Tracheal epithelial cell (primary cell): ENCODE measurements at places on chromosomes 7 and 10. TPM values are rescaled to one million over a fixed set of nuclear protein-coding genes. Genes with fewer than 3 reads are reported as not detected.

SLC16A12 gene
- under 0.01 and 3.6 TPM in 2 replicates for total RNA-seq

GHRHR gene
- not detected in 2 replicates for total RNA-seq

OR9A2 gene
- total RNA-seq = not detected in 2 replicates

LRRC61 gene
- 10.4 and 10.6 TPM in 2 replicates for total RNA-seq

DDC gene
- not detected in 2 replicates for total RNA-seq

APBB1IP gene
- total RNA-seq = 1.4 TPM in 1 of 2 replicates, not detected in the other

NAT16 gene
- not detected in 2 replicates for total RNA-seq

MYO1G gene
- total RNA-seq = under 0.01 and 0.43 TPM in 2 replicates

EPHB6 gene
- under 0.01 and 0.72 TPM in 2 replicates for total RNA-seq

ELMO1 gene
- total RNA-seq = 1.4 TPM in 1 of 2 replicates, not detected in the other

BMPER gene
- under 0.01 and 0.48 TPM in 2 replicates for total RNA-seq

HOXA10 gene
- total RNA-seq = under 0.01 and 2.2 TPM in 2 replicates

AGR3 gene
- total RNA-seq = not detected in 2 replicates

GARIN1A gene
- total RNA-seq = 0.24 TPM in 1 of 2 replicates, not detected in the other

GATAD1 gene
- total RNA-seq = 15.9 and 21.1 TPM in 2 replicates

ANKRD61 gene
- 0.21 and 0.48 TPM in 2 replicates for total RNA-seq

KLF14 gene
- not detected in 2 replicates for total RNA-seq

SEMA3E gene
- total RNA-seq = under 0.01 and 0.96 TPM in 2 replicates

TET1 gene
- 0.21 and 0.24 TPM in 2 replicates for total RNA-seq

SHTN1 gene
- 2.3 and 4.3 TPM in 2 replicates for total RNA-seq

COMTD1 gene
- total RNA-seq = 27.1 and 42.2 TPM in 2 replicates

LRRC18 gene
- total RNA-seq = not detected in 2 replicates

PRXL2A gene
- 57.1 and 103 TPM in 2 replicates for total RNA-seq

CYP2C18 gene
- total RNA-seq = 0.24 and 1.1 TPM in 2 replicates
